Breast epithelium (tissue), 4 donors: ENCODE measurements at places on chromosomes 11 and 22. TPM values are rescaled to one million over a fixed set of nuclear protein-coding genes. Genes with fewer than 3 reads are reported as not detected.

The MYRF gene
- total RNA-seq, result 0.66 TPM

The FGF19 gene
- total RNA-seq, result not detected

The CHRNA10 gene
- total RNA-seq, result 0.88 TPM

The DGCR6 gene
- 11.5 TPM for total RNA-seq

The FIBP gene
- total RNA-seq, result 51.2 TPM

The HEPN1 gene
- not detected for total RNA-seq

DNA sequence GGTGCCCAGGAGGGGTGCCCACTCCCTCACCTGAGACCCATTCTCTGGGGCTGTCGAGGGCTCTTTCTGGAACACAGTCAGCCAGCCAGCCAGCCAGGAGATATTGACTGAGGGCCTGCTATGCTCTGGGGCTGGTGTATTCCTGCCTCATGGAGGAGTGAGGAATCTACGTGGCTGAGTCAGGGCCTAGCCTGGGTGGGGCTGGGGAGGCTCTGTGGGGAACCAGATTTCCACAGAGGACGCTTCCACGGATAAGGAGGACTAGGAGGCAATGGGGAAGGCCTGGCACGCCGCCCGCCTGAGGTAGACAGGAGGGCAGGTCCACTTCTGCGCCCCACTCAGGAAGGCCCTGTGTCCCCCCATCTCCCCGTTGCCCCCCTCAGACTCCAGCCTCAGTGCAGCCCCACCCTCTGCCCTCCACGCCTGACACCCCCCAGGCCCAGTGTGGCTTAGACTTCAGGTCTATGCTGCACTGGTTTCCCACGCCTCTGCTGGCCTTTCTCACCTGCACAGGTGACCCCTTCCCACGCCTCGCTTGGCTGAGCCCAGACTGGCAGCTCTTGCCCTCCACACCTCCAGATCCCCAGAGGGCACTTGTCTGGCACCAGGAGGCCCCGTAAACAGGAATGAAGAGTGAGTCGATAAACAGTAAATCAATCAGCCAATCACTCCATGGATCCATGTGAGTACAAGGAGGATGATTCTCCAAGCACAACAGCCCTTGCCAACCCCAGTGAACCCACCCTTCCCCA lies 37.5 kb downstream of the MACROD1 start:
- no peaks in the 10 kb centered on the region for H3K36me3 ChIP-seq
- no peak overlapping the region for H3K4me3 ChIP-seq
- peaks cover under 1% of the 10 kb centered on the region for H3K4me1 ChIP-seq
- no peak overlapping the region for H3K27ac ChIP-seq

DNA sequence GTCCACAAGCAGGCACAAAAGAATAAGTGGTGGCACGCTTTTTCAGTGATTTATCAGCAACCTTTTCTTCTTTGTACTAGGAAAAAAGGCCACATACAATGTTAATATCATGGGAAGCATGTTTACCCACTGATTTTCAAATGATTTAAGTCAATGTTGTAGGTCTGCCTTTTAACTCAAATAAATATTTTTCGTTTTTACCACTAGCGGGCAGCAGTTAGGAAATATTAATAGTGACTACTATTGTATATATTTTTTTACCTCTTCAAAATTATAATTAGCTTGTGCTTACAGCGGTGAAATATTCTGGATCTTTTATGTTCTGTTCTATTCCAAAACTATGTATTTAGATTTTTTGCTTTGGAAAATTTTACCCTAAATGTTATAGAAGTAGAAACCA lies 6.4 kb upstream of the SLC17A6 start:
- no peaks in the 10 kb centered on the region for H3K36me3 ChIP-seq
- H3K27me3 ChIP-seq, result no peaks in the 10 kb centered on the region
- H3K4me3 ChIP-seq, result no peak overlapping the region
- no peaks in the 10 kb centered on the region for H3K4me1 ChIP-seq
- DNase-seq, result no peak

DNA sequence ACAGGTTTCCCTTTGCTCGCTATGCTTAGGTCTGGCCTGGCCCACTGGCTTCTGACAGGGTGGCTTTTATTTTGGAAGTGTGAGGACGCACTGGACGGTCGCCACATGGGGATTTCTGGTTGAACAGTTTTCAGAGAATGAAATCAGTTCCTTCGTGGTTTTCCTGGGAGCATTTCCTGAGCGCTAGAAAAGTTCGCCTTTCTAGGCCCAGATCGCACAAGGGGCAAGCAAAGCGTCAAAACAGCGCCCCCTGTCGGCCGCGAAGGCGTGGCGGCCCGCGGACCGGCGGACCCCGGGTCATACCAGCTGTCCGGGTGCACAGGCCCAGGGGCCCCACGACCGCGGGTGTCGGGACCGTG lies 12.7 kb upstream of the CYP2R1 start:
- peak overlapping the region; percentile 64 for H3K4me3 ChIP-seq
- H3K27ac ChIP-seq, result no peak overlapping the region
- peak; percentile 54 for DNase-seq
- H3K36me3 ChIP-seq, result no peaks in the 10 kb centered on the region
- H3K27me3 ChIP-seq, result no peaks in the 10 kb centered on the region

DNA sequence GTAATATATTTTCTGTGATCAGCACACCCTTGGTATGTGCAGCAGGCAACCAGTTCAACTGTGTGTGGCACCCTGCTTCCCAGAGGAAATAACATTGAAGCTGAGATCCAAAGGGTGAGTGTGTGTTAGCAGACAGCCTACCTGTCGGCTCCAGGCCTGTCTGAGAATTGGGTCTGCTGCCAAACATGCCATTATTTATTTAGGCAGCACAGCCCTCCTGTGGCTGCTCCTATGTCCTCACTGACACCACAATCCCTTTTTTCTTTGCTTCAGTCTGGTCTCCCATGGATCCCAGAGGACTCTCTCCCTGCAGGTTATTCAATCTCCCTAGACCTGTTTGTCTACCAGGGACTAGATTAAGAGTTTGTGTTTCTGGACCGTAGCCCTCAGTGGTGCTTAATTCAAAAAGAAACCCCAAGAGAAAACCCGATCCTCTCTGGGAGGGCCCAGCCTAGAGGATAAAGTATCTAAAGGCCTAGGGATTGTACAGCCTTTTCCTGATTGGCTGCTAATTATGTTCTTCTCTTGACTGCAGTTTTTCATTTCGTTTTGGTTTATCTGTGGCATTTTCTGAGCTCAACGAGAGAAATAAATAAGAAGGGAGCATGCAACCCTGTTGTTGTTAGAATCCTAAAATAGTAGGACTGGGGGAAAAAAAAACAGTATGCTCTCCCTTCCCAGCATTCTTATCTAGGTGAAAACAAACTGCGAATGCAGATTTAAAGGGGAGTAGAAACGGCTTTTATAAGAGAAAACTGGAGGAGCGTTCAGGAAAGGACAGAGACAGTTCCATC lies 24.1 kb downstream of the KCNE3 start:
- H3K27me3 ChIP-seq, result no peaks in the 10 kb centered on the region
- DNase-seq, result peak; percentile 59
- H3K36me3 ChIP-seq, result no peaks in the 10 kb centered on the region
- H3K27ac ChIP-seq, result peak overlapping the region; percentile 1

DNA sequence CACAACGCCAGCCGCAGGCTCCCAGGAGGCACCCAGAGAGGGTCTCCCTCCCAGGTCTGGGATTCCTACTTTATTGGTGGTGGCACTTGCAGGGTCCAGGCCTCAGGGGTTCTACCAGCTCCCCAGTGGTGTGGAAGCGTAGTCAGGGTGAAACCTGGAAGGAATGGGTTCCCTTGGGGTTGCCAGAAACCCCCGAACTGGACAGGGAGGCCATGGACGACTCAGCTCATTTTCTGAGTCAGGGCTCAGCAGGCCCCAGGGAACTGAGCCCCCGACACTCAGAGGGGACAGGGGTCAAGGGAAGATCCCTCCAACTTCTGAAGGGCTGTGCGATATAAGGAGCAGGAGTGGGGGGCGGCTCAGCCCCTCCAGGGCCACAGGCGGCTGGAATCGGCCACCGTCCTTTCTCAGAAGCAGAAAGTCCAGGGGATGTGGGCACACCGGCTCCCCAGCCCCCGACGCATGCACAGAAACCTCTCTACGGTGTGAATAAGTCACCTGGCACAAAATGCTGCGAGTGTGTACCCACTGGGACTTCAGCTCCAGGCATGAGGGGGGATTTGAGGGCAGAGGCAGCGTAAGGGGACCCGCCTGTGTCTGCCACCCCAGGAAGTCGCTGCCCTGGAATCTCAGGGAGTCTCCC lies 25.1 kb downstream of the MRGPRG start:
- DNase-seq, result peak; percentile 44
- H3K4me1 ChIP-seq, result no peaks in the 10 kb centered on the region
- no peaks in the 10 kb centered on the region for H3K36me3 ChIP-seq

- H3K27me3 ChIP-seq, result no peaks in the 10 kb centered on the region
- no peaks in the 10 kb centered on the region for H3K4me1 ChIP-seq
- no peak for DNase-seq
- no peak overlapping the region for H3K4me3 ChIP-seq
Observed at GRCh38 chr11:57348636-57349313, 10.6 kb downstream of the P2RX3 start.

GRCh38 chr11:10984250-10984649 lies 126.4 kb upstream of the ZBED5 start:
- H3K4me3 ChIP-seq, result no peak overlapping the region
- no peak overlapping the region for H3K27ac ChIP-seq
- H3K27me3 ChIP-seq, result no peaks in the 10 kb centered on the region

GRCh38 chr11:104881117-104881794 lies 17.0 kb downstream of the CASP12 start:
- H3K27me3 ChIP-seq, result no peaks in the 10 kb centered on the region
- H3K4me3 ChIP-seq, result no peak overlapping the region
- H3K27ac ChIP-seq, result no peak overlapping the region
- no peak for DNase-seq

- no peaks in the 10 kb centered on the region for H3K36me3 ChIP-seq
- H3K4me3 ChIP-seq, result no peak overlapping the region
- no peaks in the 10 kb centered on the region for H3K27me3 ChIP-seq
- H3K27ac ChIP-seq, result no peak overlapping the region
- DNase-seq, result no peak
Observed at GRCh38 chr11:126597041-126597440, 241.6 kb downstream of the ST3GAL4 start.

DNA sequence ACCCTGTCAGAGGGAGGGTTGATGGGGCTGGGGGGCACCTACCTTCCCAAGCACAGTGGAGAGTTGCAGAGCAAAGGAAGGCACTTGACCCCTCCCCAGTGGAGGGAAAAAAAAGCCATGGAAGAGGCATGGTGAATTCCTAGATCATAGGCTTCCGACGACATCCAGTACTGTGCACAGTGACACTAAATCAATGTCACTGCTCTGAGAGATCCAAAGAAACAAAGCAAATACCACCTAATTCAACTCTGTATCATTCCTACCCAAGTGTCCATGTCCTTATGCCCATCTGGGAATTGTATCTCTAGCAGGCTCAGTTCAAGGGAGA lies 344.2 kb upstream of the NCAM1 start:
- H3K4me1 ChIP-seq, result no peaks in the 10 kb centered on the region
- no peak overlapping the region for H3K4me3 ChIP-seq
- DNase-seq, result no peak
- H3K27me3 ChIP-seq, result no peaks in the 10 kb centered on the region

- H3K4me3 ChIP-seq, result peak overlapping the region; percentile 87
- no peaks in the 10 kb centered on the region for H3K27me3 ChIP-seq
- DNase-seq, result no peak
- no peaks in the 10 kb centered on the region for H3K4me1 ChIP-seq
Observed at GRCh38 chr11:64226507-64227051, 505 bp downstream of the NUDT22 start.

- H3K36me3 ChIP-seq, result no peaks in the 10 kb centered on the region
- DNase-seq, result no peak
- H3K4me3 ChIP-seq, result no peak overlapping the region
- H3K4me1 ChIP-seq, result no peaks in the 10 kb centered on the region
- no peak overlapping the region for H3K27ac ChIP-seq
- H3K27me3 ChIP-seq, result peaks cover 23% of the 10 kb centered on the region
Observed at GRCh38 chr22:26054841-26055605, 114.2 kb upstream of the SEZ6L start.

GRCh38 chr11:11211186-11211585 lies 141.9 kb downstream of the CSNK2A3 start:
- peak overlapping the region; percentile 2 for H3K27ac ChIP-seq
- no peak for DNase-seq
- H3K36me3 ChIP-seq, result no peaks in the 10 kb centered on the region

DNA sequence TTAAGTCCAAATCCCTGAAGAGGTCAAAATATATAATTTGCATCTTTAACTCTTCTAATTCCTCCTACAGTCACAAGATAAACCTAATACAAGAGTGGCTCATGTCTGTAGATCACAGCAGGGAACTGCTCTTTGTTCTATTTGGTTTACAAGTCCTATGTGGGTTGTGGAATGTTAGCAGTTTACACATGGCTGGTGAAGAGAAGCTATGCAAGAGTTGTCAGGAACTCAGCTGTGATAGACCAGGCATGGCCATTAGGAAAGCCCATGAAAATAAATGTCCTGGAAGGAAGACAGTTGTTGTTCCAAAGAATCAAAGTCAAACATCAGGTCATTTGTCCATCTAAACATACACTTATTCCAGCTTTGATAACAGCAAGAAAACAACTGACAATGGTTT lies 312.4 kb upstream of the PITPNB start:
- no peak for DNase-seq
- H3K4me3 ChIP-seq, result no peak overlapping the region
- no peaks in the 10 kb centered on the region for H3K36me3 ChIP-seq

DNA sequence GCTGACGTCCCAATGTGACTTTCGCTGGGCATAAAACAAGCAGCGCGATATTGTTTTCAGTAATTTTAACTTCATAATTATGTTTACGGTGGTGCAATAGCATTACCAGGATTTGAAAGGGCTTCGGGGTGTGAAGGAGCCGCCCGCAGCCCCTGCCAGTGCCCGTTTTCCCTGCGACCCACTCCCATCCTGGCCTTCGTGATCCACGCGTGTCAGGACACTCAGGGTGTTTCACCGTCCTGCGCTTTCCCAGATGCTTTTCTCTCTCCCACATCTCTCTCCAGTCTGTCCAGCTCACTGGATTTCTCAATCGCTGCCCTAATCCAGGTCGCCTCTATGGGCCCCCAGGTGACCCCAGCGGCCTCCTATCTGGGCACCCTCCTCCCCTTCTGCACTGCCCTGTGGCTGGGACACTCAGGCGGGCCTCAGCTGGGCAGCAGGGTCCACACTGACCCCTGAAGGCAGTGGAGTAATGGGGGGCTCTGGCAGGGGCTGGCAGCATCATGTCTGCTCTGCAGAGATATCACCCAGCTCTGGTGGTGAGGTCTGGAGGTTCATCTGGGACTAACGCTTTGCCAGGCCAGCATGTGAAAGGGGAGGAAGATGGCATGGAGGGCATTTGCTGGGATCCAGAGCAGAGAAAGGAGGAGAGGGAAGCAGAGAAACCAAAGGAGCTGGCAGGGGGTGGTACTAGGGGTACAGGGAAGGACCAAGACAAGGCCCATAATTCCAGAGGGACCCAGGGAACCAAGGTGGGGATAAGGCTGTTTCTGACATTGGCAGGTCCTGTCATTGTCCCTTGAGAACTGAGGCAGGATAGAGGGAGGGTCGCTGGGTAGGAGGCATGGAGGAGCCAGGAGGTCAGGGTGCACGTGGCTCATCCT lies 622.8 kb downstream of the BRD1 start:
- DNase-seq, result peak; percentile 46
- H3K4me3 ChIP-seq, result no peak overlapping the region
- H3K27me3 ChIP-seq, result no peaks in the 10 kb centered on the region
- no peaks in the 10 kb centered on the region for H3K36me3 ChIP-seq
- no peaks in the 10 kb centered on the region for H3K4me1 ChIP-seq
